Muscle of leg (tissue), 16 donors: ENCODE measurements at places on chromosomes 1 and 21. TPM values are rescaled to one million over a fixed set of nuclear protein-coding genes. Genes with fewer than 3 reads are reported as not detected.

The SETSIP gene
- total RNA-seq = 0.18 TPM

The ANGPTL7 gene
- 1.2 TPM for total RNA-seq

The MAP3K21 gene
- total RNA-seq = 0.18 TPM

The ADAMTS5 gene
- total RNA-seq = 13.0 TPM

The FOXE3 gene
- not detected for total RNA-seq
